WTC11 (cell line): ENCODE measurements at places on chromosomes 16 and 17. TPM values are rescaled to one million over a fixed set of nuclear protein-coding genes. Genes with fewer than 3 reads are reported as not detected.

NEUROD2 gene
- total RNA-seq, result not detected in 3 replicates

KCNJ18 gene
- not detected in 3 replicates for total RNA-seq

DNA sequence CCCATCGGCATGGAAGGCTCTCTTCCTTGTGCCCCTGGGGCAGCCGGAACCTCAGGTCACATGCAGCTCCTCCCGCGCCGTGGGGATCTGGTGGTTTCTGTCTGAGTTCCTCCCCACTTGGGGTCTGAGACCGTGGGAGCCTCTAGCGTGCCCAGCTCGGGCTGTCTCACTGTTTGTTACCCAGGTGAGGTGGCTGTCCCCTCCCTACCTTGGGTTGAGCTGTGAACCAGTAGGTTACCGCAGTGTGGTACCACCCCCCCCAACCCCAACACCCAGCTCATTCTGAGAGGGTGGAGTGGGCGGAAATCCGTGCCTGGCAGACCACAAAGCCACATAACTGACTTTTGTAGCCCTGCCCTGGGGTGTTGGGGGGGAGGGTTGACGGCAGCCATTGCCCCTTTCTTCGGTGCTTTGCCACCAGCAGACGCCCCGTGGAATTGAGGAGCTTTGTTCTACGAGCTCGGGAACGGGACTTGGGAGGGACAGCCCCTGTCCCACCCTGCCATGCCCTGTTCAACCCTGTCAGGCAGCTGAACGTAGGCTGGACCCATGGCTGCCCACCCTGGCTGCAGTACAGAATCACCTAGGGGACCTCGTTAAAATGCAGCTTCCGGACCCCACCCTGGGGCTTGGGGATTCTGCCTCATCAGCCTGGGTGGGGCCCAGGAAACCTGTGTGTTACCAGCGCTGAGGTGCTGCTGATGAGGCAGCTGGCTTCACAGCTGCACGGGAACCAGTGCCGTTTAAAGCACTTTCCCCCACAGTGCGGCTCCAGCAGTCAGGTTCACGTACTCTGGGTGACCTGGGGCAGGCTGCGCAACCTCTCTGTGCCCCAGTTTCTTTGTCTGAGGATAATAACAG is 18.5 kb downstream of the RAP1GAP2 start:
- no peak for DNase-seq

TPSD1 gene
- total RNA-seq, result 0.31 to 1.5 TPM (median 0.94 TPM) in 3 replicates

SLC35G6 gene
- total RNA-seq, result 0.16 to 0.26 TPM (median 0.18 TPM) in 3 replicates

GRCh38 chr16:9099131-9099625 is 7.7 kb downstream of the HAPSTR1 start:
- DNase-seq, result no peak

DNA sequence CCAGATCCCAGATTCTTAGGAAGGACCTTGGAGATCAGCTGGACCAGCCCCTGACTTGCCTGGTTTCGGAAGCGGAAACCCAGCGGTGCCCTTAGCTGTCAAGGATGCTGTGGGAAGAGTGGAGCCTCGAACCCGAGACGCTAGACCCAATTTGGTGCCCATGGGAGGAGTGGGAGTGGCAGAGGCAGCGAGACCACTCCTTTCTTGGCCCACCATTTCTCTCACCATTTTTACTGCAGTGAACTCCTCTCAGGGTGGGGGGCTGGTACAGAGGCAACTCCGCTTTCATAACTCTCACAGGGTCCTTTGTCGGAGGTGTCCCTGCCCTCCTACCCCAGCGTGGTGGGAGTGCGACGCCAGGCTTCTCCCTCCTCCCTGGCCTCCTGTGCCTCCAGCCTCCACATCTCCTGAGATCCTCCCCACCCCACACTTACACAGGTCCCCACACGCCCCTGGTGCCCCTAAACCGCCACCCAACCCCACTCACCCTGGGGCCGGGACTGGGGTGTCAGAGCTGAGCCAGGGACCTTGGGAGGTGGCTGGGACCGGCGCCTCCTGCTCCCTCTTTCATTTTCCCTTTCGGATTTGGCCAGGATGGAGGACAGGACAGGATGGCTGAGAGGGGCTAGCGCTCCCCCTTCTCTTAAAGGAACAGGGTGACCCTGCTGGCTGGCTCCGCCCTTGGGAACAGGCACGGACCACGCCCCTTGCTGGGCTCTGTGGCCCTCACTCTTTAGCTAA is at the start of gene GJD3:
Gene GJD3 (minus strand): TSS at position 617 of the 741 bp plus-strand sequence. CDS start 922 bp downstream, outside the sequence.
- DNase-seq, result peak; percentile 71
